AG08396 (cell line): ENCODE measurements at places on chromosomes 6 and 20.

GRCh38 chr6:135108692-135109091, 54.1 kb upstream of the HBS1L start:
- DNase-seq = no peak

GRCh38 chr20:50675671-50676376, 15.5 kb downstream of the RIPOR3 start:
- peak; percentile 31 for DNase-seq

GRCh38 chr6:40523505-40524172, 63.5 kb downstream of the LRFN2 start:
- no peak for DNase-seq

- DNase-seq = no peak
Observed at GRCh38 chr6:121830736-121831135, 395.3 kb downstream of the GJA1 start.

GRCh38 chr6:168116975-168117899, 38.2 kb upstream of the FRMD1 start:
- DNase-seq = no peak

GRCh38 chr6:32267035-32267434, 43.2 kb upstream of the NOTCH4 start:
- no peak for DNase-seq

GRCh38 chr6:20952699-20953474, 418.6 kb downstream of the CDKAL1 start:
- DNase-seq = peak; percentile 9

- no peak for DNase-seq
Observed at GRCh38 chr6:88574031-88574430, 389.4 kb downstream of the RNGTT start.

GRCh38 chr6:35216851-35217811, 3.4 kb downstream of the SCUBE3 start:
- no peak for DNase-seq

- DNase-seq = no peak
Observed at GRCh38 chr6:92427453-92427852, 991.9 kb downstream of the EPHA7 start.

DNA sequence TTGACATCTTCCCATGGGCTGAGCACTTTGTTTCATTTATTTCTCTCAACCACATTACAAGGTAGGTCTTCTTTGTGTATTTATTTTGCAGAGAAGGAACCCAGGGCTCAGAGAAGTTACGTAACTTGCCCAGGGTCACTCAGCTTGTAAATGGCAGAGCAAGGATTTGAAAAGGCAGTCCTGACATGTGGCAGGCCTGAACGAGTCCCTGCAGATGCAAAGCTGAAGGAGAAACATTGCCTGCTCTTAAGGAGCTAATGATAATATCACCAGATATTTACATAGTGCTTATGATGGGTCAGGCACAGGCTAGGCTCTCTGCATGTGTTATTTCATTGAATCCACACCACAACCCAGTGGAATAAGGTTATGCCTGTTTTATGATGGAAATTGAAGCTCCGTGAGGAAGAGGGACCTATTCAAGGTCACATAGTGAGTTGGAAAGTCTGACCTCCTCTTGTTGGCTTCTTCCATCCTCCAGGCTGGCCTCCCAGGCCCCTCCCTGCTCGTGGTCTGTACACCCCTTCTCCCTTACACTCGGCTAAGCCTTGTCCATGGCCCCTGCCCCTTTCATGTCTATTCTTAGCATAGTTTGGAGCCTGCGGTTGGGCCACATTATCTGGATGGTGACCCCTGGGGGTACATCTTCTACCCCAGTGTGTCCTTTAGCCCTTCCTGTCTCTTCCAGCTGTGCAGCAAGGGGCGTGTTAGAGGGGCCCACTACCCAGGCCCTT, 12.5 kb downstream of the MYH7B start:
- DNase-seq = no peak

DNA sequence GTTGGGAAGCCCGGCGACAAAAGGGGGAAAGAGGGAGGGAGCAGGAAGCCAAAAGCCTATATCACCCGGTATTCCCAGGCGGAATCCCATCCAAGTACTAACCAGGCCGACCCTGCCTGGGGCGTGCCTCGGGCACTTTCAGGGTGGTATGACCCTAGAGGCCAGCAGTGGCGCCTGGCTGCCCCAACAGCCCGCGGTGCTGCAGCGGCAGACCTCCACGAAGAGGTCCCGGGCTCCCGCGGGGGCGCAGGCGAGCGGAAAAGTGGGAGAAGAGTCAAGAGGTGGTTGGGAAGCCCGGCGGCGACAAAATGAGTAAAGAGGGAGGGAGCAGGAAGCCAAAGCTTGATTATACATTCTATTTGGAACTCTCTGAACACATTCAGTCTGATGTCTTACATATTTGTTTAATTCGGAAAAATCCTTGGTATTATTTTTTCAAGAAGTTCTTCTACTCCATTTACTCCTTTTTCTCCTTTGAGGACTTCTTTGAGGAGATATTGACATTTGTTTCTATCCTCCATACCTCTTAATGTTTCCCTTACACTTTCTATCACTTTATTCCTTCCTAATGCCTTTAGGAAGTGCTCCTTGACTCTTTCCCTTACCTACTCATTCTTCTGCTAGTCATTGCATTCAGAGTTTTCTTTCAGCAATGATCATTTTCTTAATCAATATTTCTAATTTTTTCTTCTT, 11.5 kb downstream of the TREML4 start:
- DNase-seq = no peak

DNA sequence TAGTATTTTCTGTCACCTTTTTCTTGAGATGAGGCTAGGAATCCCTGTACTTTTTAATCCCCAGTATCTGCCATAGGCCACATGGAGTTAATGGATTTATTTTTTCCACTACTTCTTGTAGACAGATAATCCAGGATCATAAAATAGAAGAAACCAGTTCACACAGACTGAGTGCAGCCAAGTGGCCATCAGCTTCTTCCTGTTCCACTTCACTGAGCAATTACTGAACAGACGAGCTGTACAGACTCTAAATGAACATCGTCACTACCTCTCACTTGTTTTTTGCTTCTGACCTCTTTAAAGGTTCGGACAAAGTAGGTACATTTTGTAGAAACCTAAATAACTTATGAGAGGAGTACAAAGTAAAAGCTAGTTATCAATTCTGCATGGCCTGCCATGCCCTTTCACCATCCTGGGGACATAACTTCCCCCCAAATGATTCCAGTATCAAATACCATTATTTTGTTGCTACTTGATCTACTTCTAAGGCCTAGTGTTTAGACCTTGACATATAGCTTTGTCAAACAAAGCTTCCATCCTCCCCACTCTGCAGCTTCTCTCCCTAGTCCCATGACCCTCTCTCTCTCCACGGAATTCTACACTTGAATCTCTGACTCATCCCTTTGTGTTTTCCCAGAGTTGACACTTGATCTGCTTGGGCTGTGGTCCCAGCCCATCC, 34.4 kb upstream of the ARHGAP18 start:
- DNase-seq = peak; percentile 27

DNA sequence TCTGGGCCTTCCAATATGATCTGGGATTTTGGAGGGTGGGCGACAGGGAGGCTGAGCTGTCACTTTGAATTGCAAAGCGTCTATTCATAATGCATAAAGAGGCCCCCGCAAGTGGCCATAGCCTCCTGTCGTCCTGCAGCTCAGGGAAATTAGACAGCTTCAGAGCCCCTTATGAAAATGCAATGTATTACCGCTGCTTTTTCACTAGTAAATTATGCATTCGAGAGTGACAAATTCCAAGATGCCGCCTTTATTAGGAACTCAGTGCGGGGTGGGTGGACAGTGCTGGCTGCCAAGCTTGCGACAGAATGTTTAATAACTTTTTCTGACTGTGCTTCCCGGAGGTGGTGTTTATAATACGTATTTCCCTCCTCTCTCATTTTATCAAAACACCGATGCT, 168.5 kb downstream of the DHX35 start:
- no peak for DNase-seq

DNA sequence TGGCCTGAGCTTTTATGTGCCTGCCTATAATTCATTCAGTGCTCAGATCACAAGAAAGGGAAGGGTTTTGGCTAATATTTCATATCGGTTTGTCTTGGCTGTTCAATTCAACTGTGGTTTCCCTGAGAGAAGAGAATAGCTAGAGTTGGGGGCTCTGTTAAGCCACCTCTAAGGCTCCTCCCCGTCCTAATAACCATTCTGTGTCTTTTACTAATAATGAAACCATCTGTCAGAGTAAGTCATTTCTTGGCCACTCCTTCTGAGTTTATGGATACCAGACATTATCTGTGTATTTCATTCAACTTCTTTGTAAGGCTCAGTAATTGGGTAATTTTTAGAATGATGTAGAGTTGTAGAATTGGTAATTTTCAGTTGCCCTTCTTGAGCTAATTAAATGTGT, 5.2 kb downstream of the STX11 start:
- DNase-seq = no peak

DNA sequence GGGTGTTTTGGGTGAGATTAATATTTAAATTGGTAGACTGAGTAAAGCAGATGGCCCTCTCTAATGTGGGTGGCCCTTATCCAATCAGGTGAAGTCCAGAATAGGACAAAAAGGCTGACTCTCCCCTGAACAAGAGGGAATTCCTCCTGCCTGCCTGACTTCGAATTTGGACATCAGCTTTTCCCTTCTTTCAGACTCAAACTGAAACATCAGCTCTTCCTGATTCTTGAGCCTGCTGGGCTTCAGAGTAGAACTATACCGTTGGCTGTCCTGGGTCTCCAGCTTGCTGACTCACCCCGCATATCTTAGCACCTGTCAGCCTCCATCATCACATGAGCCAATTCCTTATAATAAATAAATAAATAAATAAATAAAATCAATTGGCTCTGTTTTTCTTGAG, 15.0 kb upstream of the TGM6 start:
- DNase-seq = no peak

- no peak for DNase-seq
Observed at GRCh38 chr6:29861521-29862255, 34.1 kb downstream of the HLA-G start.

GRCh38 chr6:104705095-104705707, 154.5 kb downstream of the HACE1 start:
- DNase-seq = no peak

- DNase-seq = peak; percentile 51
Observed at GRCh38 chr6:5084360-5084780, 771 bp upstream of the PPP1R3G start.

DNA sequence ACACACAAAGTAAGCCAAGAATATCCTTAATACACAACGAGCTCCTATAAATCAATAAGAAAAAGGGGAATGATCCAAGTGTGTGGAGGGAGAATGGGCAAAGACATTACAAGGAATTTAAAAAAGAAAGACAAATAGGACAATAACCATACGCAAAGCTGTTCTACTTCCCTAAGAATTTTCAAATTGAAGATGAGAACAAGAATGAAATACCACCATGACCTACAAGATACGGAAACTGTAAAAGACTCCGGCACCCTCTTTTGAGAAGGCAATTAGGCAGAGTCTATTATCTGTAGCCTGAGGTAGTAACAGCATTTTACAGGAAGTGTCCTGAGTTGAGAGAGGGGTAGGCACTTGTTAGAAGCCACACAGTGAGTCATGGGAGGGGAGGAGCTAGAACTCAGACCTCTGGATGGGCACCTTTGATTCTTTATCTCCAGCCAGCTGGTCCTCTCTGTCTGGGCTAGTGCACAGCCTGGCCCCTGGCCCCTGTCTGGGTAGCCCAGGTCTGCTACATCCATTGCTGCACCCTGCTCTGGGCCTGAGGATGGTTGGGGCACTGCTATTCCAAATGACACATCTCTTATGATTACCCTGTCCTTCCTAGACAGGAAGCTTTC, 15.3 kb downstream of the RSPO4 start:
- no peak for DNase-seq

GRCh38 chr20:37053230-37053950, 42.4 kb downstream of the RBL1 start:
- no peak for DNase-seq
